OCI-LY7 (cell line): ENCODE measurements at places on chromosomes 5 and 9. TPM values are rescaled to one million over a fixed set of nuclear protein-coding genes. Genes with fewer than 3 reads are reported as not detected.

DNA sequence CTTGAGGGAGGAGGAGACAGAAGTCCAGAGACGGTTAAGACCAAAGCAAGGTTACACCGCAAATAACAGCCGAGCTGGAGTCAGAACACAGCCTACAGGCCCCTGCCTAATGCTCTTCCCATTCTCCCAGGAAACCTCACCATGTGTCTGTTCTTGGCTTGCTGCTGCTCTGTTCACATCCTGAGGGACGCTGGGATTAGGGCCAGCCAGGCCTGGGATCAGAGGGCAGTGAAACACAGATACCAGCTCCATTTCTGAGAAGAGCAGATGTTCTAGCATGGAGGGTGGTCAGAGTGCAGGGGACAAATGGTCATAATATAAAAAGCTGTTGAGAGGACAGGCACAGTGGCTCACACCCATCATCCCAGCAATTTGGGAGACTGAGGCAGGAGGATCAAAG, 124.8 kb upstream of the LARP1 start:
- DNase-seq: no peak

GRCh38 chr5:58911270-58911669, 328.4 kb downstream of the RAB3C start:
- no peak for DNase-seq

GRCh38 chr5:30324083-30324482, 869.4 kb upstream of the CDH6 start:
- DNase-seq: no peak

DNA sequence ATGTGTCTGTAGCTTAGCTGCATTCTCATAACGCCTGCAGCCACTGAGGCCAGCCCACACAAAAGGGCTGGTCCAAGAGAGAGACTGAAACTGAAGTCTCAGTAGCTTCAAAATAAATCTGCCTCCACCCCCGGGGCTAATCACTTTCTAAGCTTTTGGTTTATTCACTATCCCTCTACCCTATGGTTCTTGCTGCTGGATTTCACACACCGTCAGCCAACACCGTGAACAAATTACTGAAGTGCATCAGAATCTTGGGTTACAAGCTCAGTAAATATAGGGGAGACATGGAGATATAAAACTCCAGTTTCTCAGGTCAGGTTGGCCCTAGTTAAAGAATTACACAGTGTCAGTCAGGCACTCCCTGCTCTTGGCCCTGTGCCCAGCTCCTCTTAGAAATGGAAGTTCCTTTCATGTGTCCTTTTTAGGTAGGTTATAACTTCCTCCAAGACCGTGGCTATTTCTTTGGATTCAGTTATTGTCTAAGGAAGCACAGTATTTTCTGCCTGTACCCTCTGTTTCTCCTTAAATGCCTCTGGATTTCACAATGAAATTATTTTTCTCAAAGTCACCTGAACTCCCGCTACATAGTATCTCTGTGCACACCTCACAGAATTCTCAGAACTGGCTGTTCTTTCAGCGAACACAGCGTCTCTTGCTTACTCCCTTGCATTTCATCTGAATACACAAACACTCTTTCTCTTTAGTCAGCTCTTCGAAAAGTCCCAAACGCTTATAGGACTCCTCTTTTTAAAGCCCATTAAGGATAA, 112.5 kb downstream of the FAM174A start:
- DNase-seq: no peak

Gene NRARP
- total RNA-seq: 6.4 and 8.9 TPM in 2 replicates

GRCh38 chr5:78621291-78621738, 27.3 kb downstream of the LHFPL2 start:
- no peak for DNase-seq

Gene IL3
- not detected in 2 replicates for total RNA-seq

DNA sequence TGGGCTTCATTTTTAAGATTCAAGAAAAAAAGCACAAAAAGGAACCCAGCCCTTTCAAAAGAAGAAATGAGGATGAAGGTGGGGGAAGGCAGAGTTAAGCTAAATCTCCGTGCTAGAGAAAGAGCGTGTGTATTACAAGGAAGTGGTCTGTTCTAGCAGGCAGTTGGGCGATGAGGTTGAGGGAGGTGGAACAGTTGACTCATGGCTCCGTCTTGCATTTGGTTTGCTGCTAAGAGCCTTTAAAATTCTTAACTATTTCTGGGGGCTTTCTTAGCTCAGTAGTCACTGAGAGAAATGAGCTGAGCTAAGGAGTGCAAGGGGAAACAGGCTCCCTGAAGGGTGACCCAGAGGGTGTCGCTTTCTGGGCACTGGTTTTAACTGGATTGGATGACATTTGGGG, 117.4 kb downstream of the GCNT1 start:
- DNase-seq: peak; percentile 80

DNA sequence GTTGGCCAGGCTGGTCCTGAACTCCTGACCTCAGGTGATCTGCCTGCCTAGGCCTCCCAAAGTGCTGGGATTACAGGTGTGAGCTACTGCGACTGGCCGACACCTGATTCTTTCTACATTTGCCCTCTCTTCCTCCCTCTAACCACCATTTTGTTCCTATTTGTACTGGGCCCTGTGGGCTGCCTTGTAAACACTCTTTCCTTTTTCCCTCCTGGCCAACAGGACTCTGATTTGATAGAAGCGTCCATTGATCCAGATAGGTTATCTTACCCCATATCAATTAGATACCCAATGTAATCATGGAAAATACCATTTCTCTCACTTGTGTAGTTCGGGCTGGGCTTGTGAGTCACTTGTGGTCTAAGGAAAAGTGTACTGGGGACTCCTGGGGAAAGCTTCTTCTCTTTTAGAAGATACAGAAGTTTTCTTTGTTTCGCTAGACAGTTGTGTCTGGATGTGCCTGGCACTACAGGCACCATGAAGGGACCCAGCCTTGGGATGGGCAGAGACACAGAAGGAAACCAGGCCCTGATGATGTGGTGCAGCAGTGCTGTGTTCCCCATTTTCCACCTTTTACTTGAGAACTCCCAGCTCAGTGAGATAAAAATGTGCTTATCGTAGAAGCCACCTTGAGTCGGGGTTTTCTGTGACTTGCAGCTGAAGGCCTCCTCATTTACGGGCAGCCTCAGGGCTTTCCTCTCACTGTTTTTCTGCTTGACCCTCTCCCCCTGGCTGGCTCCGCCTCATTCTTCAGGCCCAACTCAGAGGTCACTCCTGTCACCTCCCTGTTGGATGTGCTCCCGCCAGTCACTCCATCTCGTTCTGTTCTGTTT, 32.8 kb upstream of the CPEB4 start:
- DNase-seq: no peak

DNA sequence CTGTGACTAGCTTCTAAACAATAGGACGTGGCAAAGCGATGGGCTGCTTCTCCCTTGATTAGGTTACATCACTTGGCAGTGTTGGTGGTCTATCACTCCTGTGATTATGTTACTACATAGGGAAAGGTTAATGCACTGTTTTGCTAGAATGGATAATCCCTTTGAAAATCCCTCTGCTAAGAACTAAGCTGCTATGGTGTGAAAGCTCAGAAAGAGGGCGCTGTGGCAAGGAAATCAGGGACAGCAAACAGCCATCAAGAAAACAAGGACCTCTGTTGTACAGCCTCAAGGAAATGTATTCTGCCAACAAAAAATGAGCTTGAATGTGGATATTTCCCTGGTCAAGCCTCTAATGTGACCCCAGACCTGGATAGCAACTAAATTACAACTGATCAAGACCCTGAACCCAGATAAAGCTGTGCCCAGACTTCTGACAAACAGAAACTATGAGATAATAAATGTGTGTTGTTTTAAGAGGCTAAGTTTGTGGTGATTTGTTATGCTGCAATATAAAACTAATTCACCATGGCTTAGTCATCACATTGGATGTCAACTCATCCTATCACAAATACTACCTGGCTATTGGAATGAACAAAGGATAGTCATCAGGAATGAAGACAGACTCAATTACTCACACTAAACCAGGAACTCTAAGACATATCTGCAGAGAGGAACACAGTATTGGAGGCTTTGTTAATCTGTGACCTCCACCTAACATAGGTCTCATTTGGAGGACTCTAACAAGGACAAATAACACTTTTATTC, 1215.9 kb downstream of the EFNA5 start:
- DNase-seq: peak; percentile 16
